Left kidney (tissue), 8 donors: ENCODE measurements at places on chromosomes 12 and 14. TPM values are rescaled to one million over a fixed set of nuclear protein-coding genes. Genes with fewer than 3 reads are reported as not detected.

The NR4A1 gene
- 29.5 TPM for polyA plus RNA-seq

The ACACB gene
- polyA plus RNA-seq: 28.2 TPM

The SMIM41 gene
- not detected for polyA plus RNA-seq

The IL31 gene
- polyA plus RNA-seq: not detected

GRCh38 chr12:67568055-67568454 is 80.5 kb upstream of the DYRK2 start:
- no peak for DNase-seq

GRCh38 chr12:5768581-5769196 is 176.4 kb downstream of the ANO2 start:
- no peak for DNase-seq

DNA sequence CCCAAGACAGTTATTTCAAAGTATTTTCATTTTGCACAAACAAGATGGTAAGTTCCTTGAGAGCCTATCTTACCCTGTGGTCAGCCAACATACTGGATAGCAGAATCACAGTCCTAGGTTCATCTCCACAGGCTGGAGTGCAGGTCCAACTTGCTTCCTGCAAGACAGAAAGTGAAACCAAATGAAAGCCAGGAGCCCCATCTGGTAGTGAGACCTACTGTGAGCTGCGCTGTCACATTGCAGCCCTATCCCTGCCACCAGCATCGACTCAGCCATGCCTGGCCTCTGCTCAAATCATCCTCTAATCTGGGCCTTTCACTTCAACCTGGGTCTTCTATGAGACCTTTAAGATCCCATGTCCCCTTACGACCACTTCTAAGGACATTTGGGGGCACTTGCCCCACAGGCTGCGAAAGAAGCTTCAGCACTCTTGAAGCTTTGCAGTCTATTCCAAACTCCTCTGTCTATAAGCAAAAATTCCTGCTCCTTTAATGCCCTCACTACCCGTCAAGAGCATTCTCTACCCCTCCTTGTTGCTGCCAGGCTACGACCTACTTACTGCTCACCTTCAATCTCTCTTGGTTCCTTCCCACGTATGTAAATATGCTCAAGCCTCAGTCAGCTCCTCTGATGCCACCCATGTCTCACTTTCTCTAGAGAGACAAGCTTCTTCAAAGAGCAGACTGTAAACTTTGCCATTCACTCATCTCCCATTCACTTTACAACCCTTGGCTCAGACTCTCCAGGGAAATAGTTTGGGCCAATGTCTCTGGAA is 55.9 kb upstream of the TSPAN11 start:
- DNase-seq: no peak

- no peak for DNase-seq
Observed at GRCh38 chr14:51609955-51610283, 41.8 kb upstream of the FRMD6 start.

DNA sequence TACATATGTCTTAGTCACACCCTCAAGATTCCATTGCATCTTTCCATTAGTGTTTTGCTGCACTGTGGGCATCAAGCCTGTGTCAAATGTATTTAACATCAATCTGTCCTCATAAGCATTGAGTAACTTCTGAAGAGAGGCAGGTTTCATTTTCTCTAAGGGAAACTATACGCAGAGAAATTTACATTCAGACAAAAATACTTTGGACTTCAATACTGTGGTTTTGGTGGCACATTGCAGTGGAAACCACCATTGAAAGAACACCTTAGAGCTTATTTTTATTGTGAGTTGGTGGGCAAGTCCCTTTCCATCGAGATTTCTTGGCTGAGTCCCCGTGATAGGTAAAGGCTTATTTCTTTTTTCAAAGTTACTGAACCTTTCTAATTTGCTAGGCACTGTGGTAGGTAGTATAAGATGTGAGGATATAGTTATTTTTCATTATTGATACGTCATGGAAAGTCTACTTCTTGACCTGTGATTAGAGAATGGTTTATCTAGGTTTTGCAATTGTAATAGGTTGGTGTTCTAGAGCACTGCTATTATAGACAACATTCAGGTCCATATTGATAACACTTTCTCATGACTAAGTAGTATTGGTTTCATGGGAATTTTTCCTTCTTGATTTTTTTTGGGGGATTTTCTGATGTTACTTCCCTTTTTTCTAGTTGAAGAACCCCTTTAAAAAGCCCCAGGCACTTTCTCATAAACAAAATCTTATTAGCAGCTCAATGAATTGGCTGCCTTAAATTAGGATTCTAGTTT is 81.9 kb downstream of the CFAP54 start:
- no peak for DNase-seq

GRCh38 chr14:93888995-93889394 is 38.1 kb upstream of the FAM181A start:
- no peak for DNase-seq

DNA sequence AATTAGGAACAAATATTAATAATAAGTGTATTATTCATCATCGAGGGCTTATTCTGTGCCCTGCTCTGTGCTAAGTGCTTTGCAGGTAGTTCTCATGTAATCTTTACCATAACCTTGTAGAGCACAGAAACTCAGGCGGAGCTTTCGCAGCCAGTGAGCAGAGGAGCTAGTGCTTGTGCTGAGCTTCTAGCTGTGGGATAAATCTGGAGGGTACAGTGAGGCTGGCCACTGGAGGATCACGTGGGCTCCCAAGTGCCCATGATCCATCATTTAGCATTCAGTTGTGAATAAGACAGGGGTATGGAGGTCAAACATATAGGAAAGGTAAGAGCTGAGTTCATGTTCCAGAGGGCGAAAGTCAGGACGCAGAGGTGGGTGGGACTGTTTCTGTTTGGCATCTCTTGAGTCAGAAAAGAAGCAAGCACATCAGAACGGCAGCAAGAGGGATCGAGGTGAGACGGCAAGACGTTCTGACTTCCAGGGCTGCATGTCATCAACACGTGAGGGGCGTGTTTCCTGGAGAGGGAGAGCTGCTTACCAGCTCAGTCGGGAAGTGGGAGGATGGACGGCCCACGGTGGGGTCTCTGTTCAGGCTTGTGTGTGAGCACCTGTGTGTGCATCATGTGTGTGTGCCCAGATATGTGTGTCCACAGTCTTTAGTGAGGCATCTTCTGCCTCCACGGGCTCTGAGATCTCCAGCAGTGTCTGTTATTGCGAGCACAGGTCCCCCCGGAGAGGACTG is 16.8 kb upstream of the KRT80 start:
- no peak for DNase-seq

- DNase-seq: no peak
Observed at GRCh38 chr14:94088516-94088915, 7.4 kb downstream of the IFI27L1 start.

DNA sequence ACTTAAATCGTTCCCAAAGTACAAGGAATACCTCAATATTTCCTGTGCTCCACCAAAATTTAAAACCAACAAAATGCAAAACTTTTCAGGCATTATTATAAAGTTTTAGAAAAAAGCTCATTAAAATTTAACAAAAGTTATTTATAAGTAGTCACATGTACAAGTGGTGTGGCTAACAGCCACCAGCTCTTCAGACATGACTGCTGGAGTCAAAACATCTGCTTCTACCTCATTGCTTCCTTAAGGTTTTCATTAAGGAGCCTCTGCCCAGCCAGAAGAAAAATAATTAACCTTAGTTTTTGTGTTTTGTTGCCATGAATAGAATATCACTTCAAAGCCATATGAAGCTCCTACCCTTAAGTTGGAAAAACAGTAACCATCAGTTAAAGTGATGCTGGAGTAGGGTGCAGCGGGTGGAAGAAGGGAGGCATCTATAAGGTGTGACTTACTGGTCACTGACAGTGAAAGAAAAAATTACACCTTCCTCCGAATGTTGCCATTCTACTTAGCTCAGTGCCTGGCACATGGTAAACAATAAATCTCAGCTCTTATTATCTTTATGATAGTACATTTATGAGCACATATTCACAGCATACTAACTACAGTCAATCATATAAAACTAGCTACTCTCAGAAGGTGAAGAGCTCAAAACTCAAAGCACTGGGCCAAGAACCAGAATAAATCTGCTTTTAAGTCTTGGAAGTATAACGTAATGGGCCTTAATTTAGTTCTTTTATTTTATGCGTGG is 57.7 kb downstream of the GALC start:
- no peak for DNase-seq

DNA sequence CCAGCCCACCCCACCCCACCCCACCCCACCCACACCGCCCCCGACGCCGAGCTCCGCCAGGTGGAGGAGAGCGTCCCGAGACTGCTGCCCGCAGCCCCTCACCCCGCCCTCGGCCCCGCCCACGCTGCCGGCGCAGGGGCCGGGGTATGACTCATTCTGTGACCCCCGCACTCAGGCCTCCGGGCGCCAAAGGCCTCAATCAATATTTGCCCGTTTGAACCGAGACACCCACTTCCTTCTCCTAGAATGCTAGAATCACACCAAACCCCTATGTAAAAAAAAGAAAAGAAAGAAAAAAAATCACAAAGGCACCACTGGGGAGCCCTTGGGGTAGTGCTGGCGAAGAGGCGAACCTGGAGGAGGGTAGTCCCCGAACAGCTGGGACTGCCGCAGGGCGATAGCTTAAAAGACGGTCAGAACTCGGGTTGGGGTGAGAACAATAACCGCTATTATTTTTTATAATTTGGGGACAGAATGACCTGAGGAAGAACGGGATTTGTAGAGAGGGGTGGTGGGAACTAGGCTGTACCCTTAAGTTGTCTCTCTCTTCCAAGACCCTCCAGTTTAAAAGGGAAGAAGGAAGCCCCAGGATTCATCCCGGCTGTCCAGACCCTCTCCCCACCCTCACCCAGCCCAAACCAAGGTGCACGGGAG is 894 bp downstream of the KRT8 start:
- no peak for DNase-seq

DNA sequence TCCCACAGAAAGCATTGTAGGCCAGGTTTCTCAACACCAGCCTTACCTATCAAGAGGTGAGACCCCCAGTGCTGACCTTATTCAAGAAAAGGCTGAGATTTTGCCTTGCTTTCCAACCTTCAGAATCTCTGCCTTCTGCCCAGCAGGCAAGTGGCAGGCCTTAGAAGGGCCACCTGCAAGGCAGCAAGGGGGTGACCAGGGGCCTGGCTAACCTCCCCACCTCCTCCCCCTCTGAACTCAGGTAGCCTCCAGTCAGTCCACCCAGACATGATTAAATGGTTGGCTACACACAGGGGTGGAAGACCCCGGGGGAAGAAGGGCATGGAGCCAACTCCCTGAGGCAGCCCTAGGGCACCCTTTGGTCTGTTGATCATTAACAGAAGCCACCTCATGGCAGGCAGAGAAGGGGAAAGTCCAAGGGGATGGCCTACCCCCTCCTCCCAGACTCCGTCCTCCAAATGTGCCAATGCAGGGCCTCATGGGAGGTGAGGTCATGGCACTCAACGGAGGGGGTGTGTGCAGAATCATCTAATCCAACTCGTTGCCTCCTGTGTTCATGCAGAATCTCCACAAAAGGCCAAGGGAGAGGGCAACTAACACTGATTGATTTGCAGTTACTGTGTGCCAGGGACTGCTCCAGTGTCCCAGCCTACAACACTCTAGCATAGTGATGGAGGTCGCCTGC is 8.5 kb downstream of the ZFP36L1 start:
- DNase-seq: peak; percentile 76
